ENCODE measurements at places on chromosomes 7 and 10.

DNA sequence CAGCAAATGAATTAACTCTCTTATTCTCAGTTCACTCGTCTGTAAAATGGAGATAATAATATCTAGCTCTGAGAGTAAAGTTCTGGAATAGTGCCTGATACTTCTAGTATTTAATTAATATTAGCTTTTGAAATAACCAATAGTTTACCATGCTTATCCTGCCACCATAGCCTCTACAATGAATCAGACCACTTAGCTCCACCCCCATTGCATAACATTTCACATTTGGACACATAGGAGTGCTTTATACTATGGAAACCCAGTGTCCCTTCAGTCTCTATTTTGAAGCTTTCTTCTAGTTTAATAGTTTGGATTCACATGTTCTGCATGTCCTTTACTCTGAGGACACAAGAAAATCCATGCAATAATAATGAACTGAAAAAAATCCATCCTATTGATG lies 427.3 kb upstream of the C7orf33 start:
- no peak for DNase-seq

- DNase-seq, result no peak
Measured at GRCh38 chr10:34576797-34577196, 238.3 kb downstream of the PARD3 start.

- no peak for DNase-seq
Measured at GRCh38 chr10:73469579-73469978, 26.2 kb downstream of the PPP3CB start.

GRCh38 chr10:120278069-120278468 lies 179.0 kb upstream of the PLPP4 start:
- DNase-seq, result no peak

- DNase-seq, result no peak
Measured at GRCh38 chr10:17196045-17196444, 5.4 kb downstream of the TRDMT1 start.

- DNase-seq, result peak; percentile 26
Measured at GRCh38 chr7:90594751-90595317, 1.3 kb upstream of the CDK14 start.

DNA sequence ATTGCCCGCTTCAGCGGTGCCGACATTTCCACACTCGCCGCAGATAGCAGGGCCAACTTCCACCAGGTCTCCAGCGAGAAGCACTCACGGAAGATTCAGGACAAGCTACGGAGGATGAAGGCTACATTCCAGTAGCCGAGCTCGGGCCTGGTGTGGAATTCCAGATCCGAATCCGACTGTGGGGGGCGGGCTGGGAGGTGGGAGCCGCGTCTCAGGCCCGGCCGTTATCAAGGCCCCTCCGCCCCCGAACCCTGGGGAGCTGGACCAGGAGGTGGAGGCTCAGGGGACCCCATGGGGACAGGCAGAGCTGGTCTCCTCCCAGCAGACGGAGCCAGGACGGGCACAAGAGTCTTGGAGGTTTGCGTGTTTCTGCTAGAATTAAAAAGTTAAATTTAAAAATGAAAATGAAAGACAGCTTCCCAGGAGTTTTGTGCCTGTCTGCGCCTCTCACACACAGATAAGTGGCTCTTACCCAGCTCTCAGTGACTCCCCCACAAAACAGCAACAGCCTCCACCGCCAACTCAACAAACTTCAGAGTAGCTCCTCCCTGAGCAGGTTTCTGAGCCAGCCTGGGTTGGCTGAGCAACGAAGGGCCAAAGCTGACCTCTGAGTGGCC lies 5.2 kb upstream of the UTF1 start:
- no peak for DNase-seq

DNA sequence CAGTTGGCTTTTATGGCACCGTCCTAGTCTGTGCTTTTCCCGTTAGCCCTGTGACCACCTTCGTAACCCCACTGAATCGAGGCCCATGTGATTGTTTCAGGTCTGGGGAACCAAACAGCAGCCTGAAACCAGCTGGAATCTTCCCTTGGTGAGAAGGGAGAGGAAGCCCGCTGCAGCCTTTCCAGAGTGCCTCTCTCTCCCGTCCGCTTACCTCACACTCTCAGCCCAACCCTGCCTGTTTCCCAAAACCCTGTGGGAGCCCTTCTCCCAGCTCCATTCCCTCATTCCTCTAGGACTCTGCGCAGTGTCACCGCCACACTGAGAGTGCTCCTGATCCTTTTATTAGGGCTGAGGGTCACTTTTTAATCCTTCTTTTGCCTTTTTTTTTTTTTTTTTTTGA lies 139.6 kb downstream of the WDR37 start:
- DNase-seq, result peak; percentile 24
